NCI-H748 treated with DMSO at 0.1 percent for 48 hours (cell line): ENCODE measurements at places on chromosomes 5 and 9.

GRCh38 chr5:146632620-146633322 is 116.8 kb upstream of the GPR151 start:
- no peak for DNase-seq

DNA sequence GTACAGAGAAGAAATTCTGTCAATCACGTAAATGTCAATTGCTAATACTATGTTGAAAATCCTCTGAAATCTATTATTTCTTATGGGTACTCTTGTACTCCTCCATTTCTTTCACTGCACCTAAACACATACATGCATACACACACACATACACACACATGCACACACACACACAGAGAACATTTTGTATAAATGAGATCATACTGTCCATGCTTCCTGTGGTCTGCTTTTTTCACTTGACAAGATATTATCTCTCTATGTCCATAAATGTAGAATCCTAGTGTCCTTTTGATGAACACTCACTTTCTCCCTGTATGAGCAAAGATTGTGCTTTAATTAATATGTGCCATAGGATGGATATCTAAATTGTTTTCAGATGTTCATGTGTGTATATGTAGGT is 32.7 kb upstream of the TLR4 start:
- DNase-seq = no peak

DNA sequence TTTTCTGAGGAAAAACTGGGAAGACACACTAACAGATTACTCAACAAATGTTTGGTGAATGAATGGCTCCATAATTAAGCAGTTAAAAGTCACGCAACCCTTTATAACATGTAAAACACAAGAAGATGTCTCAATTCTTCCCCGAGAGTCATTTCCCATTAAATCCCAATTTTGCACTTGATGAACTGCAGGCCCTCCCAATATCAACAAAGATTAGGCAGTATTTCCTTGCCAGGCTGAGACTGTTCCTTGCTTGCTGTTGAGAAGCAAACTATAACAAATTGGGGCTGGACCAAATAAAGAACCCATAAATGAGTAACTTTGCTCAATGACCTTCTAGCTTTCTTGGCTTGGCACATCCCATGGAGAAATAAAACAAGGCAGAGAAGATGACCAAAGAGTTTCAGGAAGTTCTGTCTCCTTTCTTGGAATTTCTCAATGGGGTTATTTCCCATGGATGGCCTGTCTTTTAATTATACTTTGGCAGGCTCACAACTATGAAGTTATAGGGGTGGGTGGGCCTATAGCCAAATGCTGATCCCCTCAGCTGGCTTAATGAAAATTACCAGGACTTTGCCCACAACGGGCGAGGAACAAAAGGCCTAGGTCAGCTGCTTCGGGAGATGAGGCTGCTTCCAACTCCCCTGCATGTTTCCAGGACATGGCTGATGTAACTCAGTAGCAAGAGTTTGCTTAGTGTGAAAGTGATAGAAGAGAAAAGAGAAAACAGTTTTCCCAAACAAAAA is 243.1 kb upstream of the RFX3 start:
- no peak for DNase-seq

DNA sequence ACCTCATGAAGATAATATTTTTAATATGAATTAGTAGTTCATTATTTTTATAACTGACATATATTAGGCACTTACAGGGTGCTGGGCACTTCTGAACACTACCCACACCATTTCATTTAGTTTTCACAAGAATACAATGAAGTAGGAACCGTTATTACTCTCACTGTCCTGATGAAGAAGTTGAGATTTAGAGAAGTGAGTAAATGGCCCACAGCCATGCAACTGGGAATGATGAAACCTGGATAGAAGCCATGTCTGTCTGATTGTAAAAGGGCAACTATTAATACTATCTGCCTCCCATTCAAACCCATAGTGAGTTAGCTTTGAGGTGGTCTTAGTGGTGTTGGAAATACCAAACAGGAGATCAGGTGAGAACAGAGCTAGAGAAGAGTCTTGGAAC is 29.6 kb upstream of the OTULINL start:
- no peak for DNase-seq
